Endothelial cell (in vitro differentiated cells): ENCODE measurements at places on chromosomes 16 and 17.

- peak; percentile 67 for DNase-seq
Observed at GRCh38 chr17:29369831-29370735, 20.1 kb upstream of the TAOK1 start.

GRCh38 chr16:56710181-56710737 lies 19.7 kb upstream of the NUP93 start:
- DNase-seq = no peak

GRCh38 chr17:61482467-61482866 lies 30.2 kb downstream of the TBX4 start:
- no peak for DNase-seq

DNA sequence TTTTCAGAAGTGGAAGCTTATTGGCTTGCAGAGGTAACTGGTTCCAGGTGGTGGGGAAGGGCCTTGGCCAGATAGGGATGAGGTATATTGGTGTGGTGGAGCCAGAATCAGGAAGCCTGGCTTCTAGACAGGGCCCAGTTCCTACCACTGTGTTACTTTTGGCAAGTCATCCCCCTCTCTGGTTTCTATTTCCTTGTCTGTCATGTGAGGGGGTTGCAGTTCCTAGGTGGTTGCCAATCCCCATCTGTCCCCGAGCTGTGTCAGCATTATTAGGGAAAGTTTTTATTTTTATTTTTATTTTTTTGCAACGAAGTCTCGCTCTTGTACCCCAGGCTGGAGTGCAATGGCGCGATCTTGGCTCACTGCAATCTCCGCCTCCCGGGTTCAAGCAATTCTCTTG lies 3.0 kb downstream of the SMCR8 start:
- DNase-seq = no peak

GRCh38 chr17:42781639-42782165 lies 1.3 kb downstream of the WNK4 start:
- DNase-seq = no peak

- no peak for DNase-seq
Observed at GRCh38 chr16:4182581-4183236, 59.2 kb downstream of the SRL start.

DNA sequence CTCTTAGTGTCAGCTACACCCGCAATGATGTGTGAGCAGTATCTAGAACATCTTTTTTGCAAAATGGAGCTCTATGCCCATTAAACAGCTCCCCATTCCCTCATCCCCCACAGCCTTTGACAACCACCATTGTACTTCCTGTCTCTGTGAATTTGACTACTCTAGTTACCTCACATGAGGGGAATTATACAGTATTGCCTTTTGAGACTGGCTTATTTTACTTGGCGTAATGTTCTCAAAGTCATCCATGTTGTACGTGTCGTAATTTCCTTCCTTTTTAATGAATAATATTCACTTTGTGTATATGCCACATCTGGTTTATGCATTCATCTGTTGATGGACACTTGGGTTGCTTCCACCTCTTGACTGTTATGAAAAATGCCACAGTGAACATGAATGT lies 23.2 kb upstream of the CCL22 start:
- no peak for DNase-seq

DNA sequence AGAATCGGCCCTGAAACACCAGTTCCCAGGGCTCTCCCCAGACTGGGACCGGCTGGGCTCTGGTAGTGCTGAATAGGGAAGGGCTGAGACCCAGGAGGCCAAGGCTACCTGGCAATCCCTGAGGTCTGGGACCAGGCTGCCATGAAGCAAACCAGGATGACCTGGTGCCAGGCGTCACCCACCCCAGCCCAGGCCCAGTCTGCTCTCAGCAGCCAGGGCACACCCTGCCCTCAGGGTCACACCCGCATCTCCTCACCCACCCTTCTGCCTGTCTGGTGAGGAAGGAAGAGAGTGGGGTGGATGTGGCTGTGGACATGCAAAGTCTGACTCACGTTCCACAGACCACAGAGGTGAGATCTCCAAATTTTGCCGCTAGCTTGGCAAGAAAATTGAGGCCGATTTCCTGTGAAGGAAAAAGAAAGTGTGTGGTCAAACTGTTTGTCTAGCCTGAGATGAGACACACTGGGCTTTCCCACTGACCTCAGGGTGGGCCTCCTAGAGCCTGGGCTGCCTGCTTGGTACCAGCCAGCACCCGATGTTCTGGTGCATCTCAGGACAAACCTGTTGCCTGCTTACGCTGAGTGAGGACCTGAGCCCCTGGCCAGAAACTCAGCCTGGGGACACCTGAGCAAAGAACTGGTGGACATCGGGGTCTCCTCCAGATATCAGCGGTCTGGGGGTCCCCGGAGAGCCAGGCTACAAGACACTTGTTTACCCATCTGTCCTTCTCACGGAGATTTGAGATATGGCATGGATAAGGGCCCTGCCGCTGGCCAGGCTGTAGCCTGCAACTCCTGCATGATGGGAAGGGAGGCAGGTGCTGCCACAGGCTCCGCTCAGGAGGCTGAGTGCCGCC lies 6.3 kb upstream of the RAB37 start:
- no peak for DNase-seq

DNA sequence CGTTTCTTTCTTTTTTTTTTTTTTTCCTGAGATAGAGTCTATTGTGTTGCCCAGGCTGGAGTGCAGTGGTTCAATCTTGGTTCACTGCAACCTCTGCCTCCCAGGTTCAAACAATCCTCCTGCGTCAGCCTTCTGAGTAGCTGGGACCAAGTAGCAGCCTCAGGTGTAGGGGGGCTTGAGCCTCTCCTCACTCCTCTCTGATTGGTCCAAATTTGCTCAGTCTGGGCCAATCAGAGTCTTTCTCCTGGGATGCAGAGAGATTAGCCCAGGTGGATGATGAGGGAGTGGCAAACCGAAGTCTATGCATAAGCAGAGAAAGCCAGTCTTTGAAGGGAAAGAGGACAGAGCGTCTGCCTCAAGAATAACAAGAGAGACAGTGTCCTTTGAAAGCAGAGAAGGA lies 99.0 kb downstream of the BMERB1 start:
- DNase-seq = no peak

DNA sequence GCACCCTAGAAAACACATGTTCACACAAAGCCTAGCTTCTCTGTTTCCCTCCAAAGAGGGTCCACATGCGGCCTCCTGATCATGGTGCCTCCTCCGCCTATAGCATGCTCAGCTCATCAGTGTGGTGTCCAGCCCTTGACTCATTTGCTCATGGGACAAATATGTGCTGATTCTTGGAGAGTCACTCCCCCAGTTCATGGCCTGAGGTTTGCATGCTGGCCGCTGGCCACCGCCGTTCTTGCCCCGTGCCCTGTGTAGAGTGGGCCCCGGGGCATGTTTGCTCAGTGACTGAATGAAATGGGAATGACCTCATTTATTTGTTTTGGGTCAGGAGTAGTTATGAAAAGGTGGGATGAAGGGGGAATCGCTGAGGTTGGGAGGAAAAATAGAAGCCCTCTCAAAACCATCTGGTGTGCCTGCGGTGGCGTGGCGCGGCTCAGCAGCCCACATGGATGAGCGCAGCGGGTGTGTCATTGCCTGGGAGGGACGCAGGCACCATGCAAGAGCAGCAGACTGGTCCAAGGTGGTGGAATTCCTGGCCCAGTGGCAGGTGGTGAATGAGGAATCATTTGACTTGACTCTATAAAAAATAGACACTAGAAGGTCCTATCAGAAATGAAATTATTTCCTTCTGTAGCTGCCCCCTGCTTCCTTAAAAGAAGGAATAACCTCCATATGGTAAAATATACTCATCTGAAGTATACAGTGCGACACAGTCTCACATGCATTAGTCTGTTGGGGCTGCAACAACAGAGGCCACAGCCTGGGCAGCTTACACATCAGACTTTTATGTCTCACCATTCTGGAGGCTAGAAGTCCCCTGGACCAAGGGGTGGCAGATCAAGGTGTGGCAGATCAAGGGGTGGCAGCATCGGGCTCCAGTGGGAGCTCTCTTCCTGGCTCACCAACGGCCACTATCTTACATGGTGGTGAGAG lies 31.7 kb downstream of the CRISPLD2 start:
- DNase-seq = no peak

GRCh38 chr16:49681217-49681883 lies 174.6 kb downstream of the ZNF423 start:
- no peak for DNase-seq

GRCh38 chr17:82858376-82859126 lies 18.7 kb upstream of the ZNF750 start:
- DNase-seq = no peak

GRCh38 chr17:16300554-16300953 lies 52.7 kb downstream of the CENPV start:
- DNase-seq = no peak

DNA sequence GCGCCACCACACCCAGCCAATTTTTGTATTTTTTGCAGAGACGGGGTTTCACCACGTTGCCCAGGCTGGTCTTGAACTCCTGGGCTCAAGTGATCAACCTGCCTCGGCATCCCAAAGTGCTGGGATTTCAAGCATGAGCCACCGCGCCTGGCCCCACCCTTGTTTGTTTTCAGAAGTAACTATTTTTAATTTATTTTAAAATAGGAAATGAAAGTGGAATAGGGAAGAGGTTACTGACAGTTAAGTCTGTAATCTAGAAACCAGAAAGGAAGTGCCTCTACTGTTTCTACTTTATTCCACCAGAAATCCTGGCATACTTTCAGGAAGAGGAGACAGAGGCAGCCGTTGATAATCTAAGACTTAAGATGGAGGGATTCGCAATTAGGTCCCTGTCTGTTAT lies 225.6 kb downstream of the TANC2 start:
- DNase-seq = no peak

DNA sequence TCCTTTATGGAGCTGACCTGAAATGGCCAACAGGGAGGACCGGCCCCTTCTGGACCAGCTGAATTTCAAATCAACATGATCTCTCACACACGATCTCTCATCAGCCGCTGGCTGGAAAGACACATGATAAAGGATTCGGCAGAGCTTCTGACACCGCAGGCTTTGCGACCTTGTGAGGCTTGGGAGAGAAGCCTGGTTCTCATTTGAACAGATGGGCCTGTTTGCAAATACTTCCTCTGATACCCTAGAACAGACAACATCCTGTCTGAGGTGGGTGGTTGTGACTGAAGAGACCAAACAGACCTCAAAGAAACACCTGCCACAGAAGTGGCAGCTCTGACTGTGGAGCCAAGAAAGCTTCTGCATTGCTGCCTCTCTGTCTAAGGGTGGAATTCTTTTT lies 77.9 kb upstream of the SDK2 start:
- no peak for DNase-seq

GRCh38 chr16:12901597-12902461 lies at the start of gene SHISA9:
TSS of gene SHISA9 (plus strand) at chr16:12901598.
- peak; percentile 34 for DNase-seq

DNA sequence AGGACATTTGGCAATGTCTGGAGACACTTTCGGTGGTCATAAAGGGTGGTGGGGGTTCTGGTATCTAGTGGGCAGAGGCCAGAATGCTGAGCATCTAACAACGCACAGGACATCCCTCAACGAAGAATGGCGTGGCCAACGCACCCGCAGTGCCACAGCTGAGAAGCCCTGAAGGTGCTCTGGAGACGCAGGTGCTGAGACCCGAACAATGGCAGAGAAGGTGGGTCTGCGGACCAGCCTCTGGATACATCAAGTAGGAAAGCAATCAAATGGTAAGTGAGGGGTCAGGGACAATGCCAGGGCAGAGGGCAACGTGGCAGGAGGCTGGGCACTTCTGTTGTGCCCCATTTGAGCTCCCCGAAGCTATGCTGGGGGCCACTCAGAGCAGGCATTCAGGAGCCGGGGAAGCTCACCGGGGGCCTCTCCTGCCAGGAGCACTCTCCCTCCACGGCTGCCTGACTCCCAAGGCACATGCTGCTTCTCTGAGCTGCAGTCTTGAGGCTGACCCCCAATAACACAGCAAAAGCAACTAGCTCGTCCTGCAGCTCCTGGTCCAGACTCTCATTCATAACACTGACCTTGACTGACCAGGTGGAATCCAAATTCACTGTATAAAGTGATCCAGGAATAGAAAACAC lies 26.0 kb downstream of the SPHK1 start:
- DNase-seq = no peak

GRCh38 chr17:40068129-40068581 lies 5.4 kb downstream of the THRA start:
- DNase-seq = no peak

GRCh38 chr17:36755586-36755985 lies 154.2 kb downstream of the MRM1 start:
- peak; percentile 34 for DNase-seq

GRCh38 chr17:56979091-56979480 lies 1.2 kb downstream of the SCPEP1 start:
- DNase-seq = no peak

DNA sequence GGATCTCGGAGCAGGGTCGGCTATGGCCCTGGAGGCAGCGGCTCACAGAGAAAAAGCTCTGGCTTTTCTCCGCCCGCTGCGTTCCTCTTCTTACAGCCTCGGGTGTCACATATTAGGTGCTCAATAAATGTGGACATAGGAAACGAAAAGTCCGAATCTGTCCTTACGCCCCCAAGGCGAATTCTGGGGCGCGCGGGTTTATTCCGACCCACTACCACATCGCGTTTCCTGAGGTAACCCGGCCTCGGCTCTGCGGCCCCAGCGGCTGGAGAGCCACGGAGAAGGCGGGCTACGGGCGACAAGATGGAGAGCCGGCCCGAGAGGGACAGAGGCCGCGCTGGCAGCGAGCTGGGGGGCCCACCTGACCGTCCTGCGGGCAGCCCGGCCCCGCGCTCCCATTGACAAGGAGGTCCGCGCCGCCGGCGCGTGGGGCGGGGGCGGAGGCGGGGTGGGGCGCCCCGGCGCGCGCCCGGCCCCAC lies 573 bp upstream of the GNAO1 start:
- no peak for DNase-seq

DNA sequence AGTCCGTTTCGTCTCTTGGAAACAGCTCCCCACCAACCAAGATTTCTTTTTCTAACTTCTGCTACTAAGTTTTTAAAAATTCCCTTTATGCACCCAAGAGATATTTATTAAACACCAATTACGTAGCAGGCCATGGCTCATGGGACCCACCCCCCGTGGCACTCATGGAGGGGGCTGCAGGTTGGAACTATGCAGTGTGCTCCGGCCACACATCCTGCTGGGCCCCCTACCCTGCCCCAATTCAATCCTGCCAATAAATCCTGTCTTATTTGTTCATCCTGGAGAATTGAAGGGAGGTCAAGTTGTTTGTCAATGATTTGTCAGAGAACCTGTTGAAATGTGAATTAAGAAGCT lies 48.2 kb downstream of the IL21R start:
- no peak for DNase-seq

- no peak for DNase-seq
Observed at GRCh38 chr16:49473131-49473530, 99.5 kb downstream of the C16orf78 start.

DNA sequence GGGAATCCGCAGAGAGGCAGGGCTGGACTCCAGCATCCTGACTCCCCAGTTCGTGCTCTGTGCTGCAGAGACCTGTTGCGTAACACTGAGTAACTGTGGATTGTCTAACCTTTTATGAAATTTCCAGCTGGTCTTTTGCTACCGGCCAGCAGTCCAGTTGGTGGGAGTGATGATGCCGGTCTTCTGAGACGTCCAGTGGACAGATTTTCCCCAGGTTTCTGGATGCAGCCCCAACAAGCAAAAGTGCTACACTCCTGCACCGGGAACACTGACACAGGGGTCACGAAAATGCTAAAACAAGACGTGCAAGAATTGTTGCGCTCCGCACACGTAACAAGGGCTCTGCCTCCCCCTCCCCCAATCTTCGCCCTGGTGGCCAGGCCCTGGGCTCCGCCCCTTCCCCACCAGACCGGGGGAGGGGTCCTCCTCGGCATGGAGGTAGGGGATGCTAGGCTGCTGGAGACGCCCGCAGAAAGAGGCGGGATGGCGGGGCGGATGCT lies 701 bp upstream of the MRC2 start:
- DNase-seq = peak; percentile 62

GRCh38 chr17:15351925-15352324 lies 10.5 kb upstream of the TEKT3 start:
- no peak for DNase-seq
